ENCODE measurements at places on chromosomes 13 and 19.

DNA sequence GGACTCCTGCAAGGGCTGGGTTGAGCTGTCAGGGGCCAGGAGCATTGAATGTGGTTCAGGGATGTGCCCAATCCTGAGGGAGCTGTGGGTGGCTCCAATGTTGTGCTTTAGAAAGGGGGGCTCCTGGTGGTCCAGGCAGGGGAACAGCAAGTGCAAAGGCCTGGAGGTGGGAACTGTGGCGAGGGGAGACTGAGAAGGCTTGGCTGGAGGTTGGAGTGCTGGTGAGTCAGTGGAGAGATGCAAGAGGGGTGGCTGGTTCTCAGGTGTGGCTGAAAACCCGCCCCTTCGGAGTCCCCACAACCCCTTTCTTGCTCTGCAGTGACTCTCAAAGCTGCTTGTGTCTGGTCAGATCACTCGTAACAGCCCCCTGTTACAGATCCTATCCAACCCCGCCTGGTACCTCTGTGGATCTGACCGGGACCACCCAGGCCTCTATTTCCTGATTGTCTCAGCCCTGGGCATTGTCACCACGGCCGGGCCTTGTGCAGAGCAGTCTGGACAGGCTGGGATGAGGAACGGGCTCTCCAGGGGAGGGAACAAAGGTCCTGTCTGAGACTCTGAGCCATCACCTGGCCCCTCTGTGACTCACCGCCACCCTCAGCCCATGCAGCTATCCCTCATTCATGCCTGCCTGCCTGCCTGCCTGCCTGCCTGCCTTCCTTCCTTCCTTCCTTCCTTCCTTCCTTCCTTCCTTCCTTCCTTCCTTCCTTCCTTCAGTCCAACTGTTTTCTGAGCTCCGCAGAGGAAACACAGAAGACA lies 1.4 kb upstream of the KCNN1 start:
- DNase-seq = no peak

DNA sequence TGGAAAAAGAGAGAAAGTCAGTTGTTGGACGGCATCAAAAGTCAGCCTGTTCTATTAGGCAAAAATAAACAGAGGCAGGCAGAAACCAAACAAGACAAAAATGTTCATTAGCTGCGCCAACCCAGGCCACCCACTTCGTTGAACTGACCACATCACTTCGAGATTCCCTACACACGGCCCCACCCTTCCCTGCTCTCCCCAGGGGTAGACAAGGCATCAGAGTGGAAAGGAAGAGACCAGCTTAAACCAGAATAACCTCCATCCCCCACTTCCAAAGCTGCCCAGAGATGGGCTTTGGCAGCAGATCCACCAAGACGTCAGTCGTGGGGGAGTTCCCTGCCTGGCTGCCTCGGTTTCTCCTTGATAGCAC lies 204.6 kb upstream of the TSHZ3 start:
- no peak for DNase-seq

DNA sequence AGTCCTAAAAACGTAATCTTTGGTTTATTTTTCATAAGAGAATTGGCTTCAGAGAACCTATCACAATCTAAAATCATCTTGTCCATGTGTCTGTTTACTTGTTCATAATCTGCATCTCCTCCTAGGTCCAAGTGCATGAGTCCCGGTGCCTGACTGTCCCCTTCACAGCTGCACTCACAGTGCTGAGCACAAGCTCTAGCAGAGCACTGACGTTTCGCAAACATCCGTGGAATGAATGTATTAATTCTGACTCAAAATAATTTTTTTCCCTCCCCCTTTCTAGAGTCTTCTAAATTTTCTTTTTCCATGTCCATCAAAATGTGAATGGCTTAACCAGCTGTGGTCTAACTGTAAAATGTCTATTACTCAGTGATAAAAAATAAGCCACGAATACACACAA lies 245.5 kb upstream of the TSHZ3 start:
- DNase-seq = no peak

- no peak for DNase-seq
Measured at GRCh38 chr19:17234911-17235299, 8.9 kb downstream of the OCEL1 start.

- no peak for DNase-seq
Measured at GRCh38 chr19:43372462-43372861, 19.0 kb downstream of the CD177 start.

- DNase-seq = peak; percentile 78
Measured at GRCh38 chr19:34838753-34839431, 65.9 kb upstream of the ZNF599 start.

- DNase-seq = no peak
Measured at GRCh38 chr19:30284885-30285284, 87.3 kb upstream of the ZNF536 start.

DNA sequence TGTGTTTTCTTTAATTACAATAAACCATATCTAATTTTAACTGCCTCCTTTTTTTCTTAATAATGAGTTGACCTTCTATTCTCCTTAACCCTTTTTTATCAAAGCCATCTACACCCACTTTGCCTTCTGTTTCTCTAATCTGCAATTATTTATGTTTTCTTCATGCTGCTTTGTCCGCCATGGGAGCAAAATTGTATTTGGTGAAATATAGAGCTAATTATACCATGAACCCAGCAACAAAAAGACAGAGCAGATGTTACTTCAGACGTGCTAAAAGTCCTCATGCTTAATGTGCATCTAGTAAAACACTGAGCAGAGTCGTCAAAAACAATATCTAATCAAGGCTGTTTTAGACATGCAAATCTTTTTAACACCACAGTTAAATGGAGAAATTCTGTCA lies 264.7 kb downstream of the DACH1 start:
- no peak for DNase-seq

DNA sequence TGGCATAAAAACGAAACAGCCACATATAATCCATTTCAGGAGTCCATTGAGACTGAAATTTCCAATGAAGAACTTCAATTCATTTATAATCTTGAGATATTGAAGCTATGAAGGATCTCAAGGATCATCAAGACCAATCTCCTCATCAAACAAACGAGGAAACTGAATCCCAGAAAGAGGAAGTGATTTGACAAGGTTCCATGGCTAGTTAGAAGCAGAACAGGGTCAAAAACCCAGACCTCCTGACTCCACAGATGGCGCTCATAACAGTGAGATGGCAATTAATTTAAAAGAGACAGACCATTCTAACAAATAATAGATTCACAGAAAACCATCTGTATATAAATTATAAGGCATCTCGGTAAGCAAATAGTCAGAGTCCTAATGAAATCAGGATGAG lies 229.7 kb downstream of the KCTD12 start:
- no peak for DNase-seq

GRCh38 chr19:12723381-12723640 lies 421 bp downstream of the TNPO2 start:
- DNase-seq = no peak

DNA sequence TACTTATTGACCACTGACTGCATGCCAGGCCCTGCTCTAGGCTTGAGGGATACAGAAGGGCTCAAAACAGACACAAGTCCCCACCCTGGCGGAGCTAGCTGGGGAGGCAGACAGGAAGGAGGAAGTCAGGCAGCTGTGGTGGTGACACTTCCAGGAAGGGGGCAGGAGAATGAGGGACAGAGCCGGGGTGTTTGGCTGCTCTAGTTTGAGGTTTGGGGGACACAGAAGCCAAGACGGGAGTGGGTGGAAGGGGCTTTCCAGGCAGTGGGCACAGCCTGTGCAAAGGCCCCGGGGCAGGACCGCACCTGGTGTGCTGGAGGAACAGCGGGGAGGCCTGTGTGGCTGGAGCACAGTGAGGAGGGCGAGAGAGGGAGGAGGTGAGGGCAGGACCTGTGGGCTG lies 4.0 kb downstream of the MRPL54 start:
- no peak for DNase-seq

DNA sequence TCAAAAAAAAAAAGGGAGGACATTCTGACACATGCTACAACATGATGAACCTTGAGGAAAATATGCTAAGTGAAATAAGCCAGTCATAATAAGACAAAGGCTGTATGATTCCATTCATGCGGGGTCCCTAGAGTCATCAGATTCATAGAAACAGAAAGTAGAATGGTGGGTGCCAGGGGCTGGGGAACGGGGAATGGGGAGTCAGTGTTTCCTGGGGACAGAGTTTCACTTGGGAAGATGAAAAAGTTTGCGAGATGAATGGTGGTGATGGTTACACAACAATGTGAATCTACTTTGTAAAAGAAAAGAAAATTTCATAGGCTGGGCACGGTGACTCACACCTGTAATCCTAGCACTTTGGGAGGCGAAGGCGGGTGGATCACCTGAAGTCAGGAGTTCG lies 6.1 kb upstream of the CLEC4G start:
- no peak for DNase-seq

GRCh38 chr13:78770601-78771000 lies 111.6 kb upstream of the OBI1 start:
- no peak for DNase-seq

GRCh38 chr13:36445278-36445677 lies 13.0 kb downstream of the CCNA1 start:
- DNase-seq = no peak

DNA sequence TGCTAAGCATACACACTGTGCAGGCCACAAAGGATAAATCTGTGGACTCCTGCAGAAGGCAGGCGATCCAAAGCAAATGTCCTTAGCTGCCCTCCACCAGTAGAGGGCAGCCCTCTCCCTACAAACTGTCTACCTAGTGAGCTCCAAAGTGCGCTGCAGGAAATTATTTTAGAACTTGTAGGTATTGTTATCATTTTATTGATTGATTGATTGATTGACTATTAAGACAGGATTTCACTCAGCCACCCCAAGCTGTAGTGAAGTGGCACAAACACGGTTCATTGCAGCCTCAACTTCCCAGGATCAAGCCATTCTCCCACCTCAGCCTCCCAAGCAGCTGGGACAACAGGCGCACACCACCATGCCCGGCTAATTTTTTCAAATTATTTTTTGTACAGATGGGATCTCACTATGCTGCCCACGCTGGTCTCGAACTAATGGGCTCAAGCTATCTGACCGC lies 37.3 kb downstream of the RNF6 start:
- peak; percentile 65 for DNase-seq

DNA sequence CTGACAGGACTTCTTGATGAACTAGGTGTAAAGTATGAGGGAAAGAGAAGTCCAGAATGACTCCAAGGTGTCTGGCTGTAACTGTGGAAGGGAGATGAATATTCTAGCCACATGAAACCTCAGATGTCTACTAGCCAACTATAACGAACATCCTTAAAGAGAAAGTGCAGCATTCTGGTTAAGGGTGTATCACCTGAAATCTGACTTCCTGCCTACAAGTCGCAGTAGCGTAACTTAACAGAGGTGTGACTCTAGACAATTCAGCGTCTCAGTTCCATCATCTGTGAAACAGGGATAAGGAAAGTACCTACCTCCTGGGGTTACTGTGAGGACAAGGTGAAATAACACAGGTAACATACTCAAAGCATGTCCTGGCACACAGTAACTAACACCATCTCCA lies 145.7 kb upstream of the FBXL3 start:
- no peak for DNase-seq

DNA sequence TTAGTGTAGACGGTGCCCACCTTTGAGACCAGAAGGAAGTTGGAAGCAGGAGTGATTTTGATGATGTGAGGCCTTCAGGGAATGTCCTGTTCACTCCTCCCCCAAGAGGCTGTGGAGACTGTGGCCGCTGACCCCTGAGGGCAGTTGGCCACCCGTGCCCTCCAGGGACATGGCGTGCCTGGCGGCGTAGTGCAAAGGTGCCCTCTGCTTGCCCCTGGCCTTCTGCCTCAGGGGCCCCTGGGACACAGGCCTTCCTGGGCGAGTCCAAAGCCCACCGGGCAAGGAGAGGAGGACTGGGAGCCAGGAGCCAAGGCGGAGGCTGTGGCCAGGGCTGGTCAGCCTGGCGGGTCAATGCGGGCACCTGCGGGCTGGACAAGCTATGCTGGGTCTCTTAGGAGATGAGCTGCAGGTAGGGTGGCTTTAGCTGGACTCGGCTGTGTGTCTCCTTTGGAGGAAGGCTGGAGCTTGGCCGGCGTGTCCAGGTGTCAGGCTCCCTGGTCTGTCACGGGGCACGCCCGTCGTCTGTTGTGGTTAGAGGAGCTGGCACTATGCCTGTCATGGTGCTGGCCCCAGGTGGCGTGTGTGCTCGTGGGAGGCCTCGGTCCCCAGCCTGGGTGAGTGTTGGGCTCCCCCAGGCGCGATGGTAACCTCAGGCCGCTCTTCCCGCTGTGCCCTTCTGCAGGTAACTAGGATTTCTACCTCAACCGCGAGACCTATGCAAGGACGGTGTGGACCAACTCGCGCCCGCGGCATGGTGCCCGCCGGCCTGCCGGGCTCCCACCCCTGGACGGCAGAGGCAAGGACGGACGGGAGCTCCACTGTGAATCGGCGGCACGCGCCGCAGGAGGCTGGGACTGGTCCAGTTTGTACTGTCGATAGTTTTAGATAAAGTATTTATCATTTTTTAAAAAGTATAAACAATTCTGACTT lies 6.8 kb downstream of the PLEKHJ1 start:
- DNase-seq = no peak

DNA sequence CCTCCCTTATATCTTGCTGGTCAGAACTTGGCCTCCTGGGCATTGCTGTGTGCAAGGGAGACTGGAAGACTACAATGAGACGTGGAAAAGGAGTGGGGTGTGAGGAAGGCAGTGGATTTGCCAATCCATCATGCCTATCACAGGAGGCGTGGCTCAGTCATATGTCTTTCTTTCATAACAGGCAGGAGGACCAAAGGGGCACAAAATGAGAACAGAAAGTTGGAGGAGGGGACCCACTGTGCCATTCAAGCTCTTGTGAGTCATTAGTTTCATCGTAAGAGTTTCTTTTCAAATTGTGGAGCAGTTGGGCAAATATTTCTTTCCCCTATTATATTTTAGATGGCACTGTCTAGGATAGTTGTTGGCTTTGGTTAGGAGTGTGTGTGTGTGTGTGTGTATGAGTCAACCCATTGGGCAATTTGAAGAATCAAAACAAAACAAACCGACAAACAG lies 471.5 kb downstream of the TSHZ3 start:
- no peak for DNase-seq

DNA sequence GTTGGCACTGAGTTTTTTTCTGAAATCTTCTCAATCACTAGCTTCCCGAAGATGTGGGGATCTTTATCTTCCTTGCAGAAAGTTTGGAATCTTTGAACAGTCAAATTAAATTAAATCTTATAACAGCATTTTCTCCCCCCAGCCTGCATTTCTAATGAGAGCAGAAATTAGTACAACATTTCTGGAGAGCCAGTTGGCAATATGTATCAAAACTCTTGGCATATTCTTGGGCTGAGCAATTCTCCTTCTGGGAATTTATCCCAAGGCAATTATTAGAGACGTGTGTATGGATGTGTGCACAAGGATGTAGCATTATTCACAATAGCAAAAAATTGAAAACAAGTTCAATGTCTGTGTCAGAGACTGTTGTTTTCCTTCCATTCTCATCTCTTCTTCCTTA lies 159.5 kb downstream of the OLFM4 start:
- no peak for DNase-seq

DNA sequence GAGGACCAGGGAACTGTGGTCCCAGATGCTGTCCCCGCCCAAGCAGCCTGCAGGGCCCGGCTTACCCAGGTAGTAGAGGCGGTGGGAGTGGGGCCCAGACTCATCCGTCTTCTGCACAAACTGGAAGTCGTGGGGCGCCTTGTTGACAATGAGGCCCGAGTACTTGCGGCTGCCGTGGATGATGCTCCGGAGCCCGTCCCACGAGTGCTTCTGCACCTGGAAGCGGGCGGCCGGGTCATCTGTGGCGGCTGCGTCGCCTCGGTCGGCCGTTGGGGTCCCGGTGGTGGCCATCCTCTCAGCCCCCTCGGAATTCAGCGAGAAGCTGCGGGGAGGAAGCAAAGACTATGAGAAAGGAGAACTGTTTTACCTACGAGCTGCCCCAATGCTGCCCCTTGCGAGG lies 9.6 kb downstream of the DPP9 start:
- no peak for DNase-seq

Measured in ecto neural progenitor cell (in vitro differentiated cells).